ENCODE measurements at places on chromosomes 7 and 10.
A peak's percentile ranks its signal among the peaks of the same experiment; 100 is the strongest.

DNA sequence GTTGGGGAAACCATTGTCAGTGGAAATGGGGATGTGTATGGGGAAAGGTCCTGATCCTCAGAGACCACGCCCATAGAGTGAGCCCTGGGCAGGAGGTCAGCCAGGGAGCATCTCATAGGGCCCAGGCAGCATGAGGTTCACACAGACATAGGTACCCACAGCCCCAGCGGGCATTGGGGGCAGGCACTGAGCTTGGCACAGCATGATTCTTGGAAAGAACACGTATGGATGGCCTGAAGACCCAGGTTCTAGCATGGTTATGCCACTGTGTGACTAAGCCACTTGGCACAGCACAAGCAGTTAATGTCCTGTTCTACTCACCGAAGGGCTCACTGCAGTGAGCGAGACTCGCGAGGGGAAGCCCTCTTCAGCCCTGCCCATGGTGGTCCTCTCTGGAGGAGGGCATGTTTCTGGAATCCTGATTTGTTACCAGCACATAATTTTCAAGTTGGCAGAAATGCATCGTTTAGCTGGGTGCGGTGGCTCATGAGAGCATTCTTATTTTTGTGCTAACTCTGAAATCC, 125.2 kb downstream of the UBE2H start:
- DNase-seq, result no peak

DNA sequence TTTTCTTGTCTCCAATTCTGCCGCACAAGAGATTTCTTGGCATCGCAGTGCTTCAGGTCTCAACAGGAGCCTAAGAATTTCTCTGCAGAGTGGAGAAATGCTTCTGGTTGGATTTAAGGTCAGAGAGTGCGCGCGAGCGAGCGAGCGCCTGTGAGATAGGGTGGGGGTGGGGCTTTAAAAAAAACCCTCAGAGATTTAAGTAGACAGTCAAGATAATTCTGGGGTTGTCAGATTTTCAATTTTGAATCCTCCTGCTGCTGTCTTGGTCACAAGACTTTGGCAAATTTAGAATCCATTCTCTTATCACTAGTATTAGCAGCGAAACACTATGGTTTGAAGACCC, 49.7 kb downstream of the CPEB3 start:
- DNase-seq, result no peak

DNA sequence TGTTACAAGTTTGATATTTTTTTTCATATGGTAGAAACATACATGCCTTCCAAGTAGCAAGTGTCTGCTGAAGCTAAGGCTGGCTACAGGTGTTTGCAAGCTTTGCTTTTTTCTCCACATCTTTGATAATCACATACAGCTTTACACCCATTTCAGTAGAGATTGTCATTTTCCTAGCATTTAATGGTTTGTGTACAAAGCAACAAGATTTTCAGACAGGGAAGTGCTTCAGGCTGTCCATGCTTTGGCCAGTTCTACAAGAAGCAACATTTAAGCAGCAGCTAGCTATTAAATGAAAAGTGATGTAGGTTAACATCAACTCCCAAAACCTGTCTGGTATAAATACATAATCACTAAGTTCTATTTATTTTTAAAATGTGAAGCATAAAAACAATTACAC, 2.3 kb downstream of the HDAC9 start:
- no peak for DNase-seq

DNA sequence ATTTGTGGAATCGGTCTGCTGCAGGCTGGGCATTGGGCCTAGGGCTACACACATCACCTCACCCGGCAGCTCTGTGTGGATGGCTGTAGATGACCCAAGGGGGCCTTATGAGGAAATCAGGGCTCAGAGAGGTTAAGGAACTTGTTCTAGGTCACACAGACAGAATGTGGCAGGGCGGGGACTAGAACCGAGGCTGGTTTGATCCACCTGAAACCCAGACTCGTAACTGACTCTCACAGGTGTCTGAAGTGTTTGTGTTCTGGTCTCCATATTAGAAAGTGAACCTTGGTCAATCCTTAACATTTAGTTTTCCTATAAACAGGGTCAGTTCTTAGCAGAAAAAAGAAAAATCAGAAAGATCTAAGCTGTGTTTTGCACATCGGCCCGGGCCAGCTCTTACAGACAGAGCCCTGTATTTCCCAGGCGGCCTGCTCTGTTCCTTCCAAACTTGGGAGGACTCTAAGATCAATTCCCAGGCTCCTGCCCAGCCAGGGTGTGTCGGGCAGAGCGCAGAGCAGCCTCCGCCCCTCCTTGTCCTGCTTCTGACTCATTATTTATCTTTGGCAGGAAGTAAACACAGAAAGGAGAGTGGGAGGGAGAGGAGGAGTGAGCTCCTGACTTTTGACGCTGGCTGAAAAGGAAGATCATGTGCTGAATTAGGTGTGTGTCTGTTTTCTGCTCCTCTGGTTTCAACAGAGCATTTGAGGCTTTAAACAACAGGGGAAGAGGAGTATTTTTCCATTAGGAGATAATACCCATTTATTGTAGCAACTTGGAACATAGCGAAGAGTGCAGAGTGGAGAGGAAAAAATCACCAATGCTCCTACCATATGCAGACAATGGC, 74.1 kb downstream of the TACC2 start:
- DNase-seq, result no peak

- DNase-seq, result no peak
Measured at GRCh38 chr10:28930514-28931495, 253.5 kb downstream of the BAMBI start.

DNA sequence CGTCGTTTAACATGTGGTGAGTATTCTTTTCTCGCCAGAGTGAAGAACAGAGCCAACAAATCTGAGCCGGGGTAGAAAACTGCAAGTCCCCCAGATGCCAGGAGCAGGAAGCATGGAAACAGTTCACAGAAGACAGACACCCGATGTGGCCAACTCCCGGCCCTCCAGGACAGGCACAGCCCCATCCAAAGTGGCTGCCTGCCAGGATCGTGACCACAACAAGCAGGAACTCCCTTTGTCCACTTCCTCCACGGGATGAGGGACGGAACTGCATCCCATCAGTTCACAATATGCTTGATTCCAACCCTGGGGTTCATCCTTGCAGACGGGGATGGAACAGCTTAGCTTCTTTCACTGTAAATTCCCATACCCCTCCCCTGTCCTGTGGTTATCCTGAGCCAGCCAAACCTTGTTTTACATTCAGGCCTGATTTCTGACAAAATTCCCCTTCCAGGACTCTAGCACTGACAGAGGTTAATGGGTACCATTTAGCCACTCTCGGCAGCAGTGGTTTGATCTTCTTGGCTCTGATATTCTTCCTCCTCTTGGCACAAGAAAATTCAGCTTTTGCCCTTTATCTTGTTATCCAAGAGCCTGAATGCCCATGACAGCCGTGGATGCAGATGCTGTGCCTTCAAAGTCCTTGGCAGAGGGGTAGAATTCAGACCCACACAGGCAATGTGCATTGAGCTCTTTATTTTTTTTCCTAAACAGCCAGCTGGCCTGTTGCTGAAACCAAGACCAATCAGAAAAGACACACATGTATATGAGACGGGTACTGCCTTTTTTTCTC, 105.5 kb upstream of the FAM204A start:
- DNase-seq, result no peak

DNA sequence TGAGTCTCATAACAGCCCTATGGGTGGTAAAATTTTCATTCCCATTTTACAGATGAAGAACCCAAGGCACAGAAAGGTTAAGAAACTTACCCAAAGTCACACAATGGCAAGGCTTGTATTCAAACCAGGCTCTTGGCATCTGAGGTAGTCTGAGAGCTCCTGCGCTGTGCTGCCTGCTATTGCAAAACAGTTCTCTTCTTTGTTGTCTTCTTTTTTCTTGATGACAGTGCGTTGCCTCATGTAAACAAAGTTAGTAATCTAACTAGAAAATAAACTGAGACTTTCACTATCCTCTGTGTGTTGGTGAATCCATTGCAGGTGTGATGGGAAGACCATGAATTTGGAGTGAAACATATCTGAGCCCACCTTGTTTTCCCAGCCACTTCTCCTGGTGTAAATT, 240.8 kb downstream of the PTEN start:
- no peak for DNase-seq

DNA sequence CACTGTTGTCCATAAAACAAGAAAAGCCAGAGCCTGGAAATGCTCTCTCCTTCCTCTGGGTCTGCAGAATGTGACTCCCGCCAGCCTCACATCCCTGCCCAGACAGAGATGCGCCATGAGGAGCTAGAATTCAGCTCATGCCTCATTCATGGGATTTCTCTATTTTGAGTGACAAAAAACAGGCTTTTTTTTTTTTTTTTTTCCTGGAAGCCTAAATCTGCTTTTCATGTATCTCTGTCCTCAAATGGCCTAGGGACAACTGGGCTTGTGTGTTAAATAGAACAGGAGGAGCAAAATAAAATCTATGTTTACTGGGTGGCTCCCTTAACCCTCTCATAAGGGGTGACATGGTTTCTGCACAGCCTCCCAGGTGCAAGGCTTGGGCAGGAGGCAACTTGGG, 679.7 kb upstream of the AUTS2 start:
- DNase-seq, result no peak

- peak; percentile 41 for DNase-seq
Measured at GRCh38 chr10:119784340-119785067, 58.7 kb downstream of the INPP5F start.

DNA sequence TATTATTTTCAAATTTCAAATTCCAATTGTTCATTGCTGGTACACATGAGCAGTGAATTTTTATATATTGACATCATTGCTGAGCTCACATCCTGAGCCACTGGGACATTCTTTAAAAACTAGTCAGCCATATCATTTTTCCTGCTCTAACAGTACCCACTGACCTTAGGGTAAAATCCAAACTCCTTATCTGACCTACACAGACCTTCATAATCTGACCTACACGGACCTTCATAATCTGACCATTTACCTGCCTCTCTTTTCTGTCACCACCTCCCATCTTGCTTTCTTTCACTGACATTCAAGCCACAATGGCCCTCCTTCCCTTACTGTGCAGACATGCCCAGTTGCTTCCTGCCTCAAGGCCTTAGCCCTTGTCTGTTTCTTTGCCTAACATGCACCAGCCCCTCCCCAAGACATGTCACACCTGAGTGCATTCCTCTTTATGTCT, 16.1 kb upstream of the CUZD1 start:
- no peak for DNase-seq

GRCh38 chr7:105672801-105673200, 91.5 kb upstream of the EFCAB10 start:
- DNase-seq, result no peak

DNA sequence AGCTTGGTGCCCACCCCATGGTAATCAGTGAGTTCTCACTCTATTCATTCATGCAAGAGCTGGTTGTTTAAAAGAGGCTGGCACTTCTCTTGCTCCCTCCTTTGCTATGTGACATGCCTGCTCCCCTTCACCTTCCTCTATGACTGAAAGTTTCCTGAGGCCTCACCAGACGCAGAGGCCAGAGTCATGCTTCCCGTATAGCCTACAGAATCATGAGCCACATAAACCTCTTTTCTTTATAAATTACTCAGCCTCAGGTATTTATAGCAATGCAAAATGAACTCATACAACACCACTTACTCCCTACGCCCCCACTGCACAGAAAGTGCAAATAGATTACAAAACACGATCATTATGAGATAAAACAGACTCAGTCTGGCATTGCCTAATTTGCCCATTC, 39.0 kb downstream of the SEC61G start:
- no peak for DNase-seq

DNA sequence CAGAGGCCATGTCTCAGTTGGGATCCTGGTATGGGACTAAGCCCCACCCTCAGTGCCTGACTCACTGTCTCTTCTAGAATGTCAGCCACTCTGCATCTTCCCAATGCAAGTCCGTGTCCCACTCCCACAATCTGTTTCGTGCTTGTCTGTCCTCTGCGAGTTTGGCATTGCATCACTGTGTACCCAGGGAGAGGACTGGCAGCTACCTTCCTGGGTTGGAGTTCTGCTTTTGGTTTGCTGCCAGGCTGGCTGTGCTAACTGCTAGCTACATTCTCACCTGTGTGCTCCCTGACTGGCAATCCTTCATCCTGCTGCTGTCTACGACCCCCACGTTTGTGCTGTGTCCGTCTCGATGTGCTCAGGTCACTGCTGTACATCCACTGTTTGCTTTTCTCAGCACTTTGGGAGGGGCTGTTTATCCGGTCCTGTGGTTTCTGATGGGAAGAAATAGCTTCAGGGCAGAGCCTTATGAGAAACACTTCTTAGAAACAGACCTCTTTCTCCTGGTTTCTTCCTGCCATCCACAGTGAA, 56.0 kb upstream of the GLI3 start:
- DNase-seq, result no peak

DNA sequence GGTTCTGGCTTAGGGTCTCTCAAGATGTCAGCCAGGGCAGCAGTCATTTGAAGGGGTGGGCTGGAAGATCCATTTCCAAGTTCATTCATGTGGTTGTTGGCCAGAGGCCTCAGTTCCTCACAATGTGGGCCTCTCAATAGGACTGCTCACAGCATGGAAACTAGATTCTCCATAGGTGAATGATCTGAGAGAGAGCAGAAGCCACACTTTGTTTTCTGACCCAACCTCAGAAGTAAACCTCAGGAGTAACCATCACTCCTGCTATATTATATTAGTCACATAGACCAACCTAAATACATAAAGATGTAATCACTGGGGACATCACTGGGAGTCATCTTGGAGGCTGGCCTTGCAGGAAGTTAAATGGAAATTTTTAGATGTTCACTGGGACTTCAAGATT, 42.2 kb downstream of the GBF1 start:
- DNase-seq, result no peak

DNA sequence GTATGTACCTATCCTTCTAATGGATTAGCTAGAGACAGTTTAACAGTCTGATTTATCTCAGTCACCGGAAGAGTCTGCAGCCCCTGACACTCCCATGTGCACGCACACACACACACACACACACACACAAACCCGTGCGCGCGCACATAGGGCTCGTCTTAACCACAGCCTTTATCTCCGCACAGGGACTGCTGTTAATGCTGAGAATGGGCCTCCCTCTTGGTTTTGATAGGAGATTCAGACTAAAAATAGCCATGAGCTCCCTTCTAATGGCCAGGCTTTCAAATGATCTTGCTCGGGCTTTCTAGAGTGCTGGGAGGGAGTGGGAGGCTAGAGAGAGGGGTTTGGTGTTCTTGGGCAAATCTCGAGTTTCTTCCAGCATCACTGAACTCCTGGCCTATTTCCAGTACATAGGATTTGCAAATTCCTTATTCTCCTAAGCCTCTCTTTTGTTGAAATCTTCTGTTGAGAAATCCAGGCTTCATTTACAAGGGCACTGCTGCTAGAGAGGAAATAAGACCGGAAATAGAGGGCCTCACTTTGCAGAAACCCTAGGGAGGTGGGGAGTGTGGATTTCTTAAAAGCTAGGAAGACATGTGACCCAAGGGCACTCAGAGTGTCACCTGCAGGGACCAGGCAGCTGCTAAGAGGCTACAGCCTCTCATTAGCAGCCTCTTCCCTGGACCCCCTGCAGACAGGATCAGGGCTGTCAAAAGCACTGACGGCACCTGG, 2.4 kb downstream of the TMEM72 start:
- DNase-seq, result peak; percentile 38

GRCh38 chr10:775245-776075, 86.0 kb upstream of the DIP2C start:
- DNase-seq, result no peak

Measured in activated CD8-positive, alpha-beta T cell treated with anti-CD3 and anti-CD28 coated beads, Interleukin-2, amount 10 ng/mL, durations not matched to agents 7 days and 5 days (primary cell).